Mammary epithelial cell (primary cell): ENCODE measurements at places on chromosomes 1 and 21.

DNA sequence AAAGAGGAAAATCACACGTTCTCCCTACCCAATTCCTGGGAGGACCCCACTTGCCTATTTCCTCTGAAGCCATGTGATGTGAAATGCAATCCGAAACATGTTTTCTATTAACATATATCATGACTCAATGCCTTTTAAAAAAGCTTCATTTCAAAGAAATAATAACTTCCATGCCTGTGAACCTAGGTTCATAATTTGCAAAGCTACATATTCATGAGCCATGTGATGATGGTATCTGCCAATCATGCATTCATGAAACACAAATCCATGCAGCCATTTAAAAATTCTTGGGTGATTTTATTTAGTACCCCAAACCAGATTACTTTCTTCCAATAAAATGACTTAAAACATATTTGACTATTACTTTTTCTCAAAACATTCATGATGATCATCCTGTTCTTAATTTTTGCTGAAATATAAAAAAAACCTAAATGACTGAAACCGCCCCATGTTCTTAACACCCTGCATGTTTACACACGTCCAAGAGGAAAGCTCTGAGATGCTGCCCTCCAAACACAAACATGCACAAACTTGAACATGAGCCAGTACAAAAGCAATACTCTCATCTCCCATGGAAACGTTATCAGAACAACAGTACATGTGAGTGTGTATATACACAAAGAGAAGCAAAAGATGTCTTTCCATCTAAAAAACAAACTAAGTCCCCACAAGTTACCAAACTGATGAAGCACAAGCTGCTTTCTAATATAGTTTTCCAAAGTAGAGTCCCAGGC is 140.1 kb downstream of the TGFBR3 start:
- DNase-seq: peak; percentile 72

GRCh38 chr1:151011154-151011850 is 3.1 kb downstream of the PRUNE1 start:
- DNase-seq: no peak

DNA sequence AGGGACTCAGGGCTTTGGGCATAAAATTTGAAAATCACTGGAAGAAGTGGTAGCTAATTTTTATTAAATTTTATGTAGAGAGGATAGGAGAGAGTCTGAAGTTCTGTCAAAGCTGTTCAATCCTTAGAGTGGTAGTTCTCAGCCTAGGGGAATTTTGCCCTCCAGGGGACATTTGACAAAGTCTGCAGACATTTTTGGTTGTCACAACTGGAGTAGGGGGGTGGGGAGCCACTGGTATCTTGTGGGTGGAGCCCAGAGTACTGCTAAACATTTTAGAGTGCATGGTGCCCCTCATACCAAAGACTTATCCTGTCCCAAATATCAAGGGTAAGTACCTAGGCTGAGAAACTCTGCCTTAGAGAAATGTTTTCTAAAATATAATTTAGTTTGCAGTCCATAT is 30.2 kb downstream of the RASAL2 start:
- no peak for DNase-seq

- DNase-seq: peak; percentile 72
These were observed 9.4 kb downstream of the EPHA2 start for GRCh38 chr1:16146279-16147155.

GRCh38 chr1:205071028-205071409 is 13.2 kb downstream of the TMEM81 start:
- no peak for DNase-seq
